ENCODE measurements at places on chromosomes 3 and 15.
A peak's percentile ranks its signal among the peaks of the same experiment; 100 is the strongest.

- no peak for DNase-seq
These were observed 26.5 kb downstream of the AVEN start for GRCh38 chr15:34012461-34013028.

DNA sequence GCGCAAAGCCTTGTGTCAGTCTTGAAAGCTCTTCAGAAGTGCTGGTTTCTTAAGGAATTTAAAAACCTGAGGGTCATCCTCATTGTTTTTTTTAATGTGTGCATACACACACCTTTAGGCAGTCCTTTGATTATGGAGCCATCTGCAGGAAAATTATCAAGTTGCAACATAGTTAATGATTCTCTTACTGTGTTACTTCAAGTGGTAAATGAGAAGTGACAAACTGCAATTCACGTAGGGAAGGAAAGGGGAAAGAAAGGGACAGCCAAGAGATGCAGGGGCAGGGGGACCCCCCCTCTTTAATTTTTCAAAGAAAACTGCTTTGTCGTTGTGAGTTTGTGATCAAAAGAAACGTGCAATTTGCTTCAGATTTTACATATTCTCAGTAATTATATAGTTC is 162.4 kb upstream of the CGNL1 start:
- DNase-seq, result peak; percentile 76

DNA sequence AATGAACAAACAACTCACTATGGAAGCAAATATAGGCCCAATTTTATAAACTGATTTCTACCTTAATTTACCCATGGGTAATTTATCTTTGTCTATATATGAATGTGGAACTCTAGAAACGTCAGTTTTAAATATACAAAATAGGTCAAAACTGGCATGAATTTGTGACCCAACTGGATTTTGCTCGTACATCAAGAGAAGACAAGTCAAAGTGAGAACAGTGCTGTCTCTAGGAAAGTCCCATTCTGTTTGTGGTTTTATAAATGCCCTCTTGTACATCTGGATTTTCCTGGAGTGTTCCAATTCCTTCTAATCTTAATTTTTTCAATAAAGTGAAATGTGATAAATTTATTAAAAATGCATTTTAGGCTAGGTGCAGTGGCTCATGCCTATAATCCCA is 50.2 kb upstream of the ABHD10 start:
- no peak for DNase-seq

GRCh38 chr15:68488290-68488689 is 56.3 kb upstream of the ITGA11 start:
- DNase-seq, result no peak

GRCh38 chr15:54250326-54250725 is 272.1 kb downstream of the UNC13C start:
- no peak for DNase-seq

DNA sequence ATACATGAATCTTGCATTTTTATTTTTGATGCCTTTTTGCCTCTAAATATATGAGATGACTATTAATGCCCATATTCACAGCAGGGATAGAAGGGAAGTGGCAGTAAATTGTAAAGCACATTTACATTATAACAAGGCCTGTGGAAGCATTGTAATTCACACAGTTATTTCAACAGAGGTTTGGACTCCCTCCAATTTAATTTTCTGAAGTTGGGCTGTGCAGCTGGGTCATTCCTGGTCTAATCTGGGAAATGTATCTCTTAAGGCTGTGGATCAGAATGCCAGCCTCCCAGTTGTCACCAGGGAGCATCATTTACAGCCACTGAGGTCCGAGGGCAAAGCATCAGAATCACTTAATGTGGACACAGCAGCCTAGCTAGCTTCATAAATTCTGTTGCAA is 434.5 kb downstream of the MFSD1 start:
- no peak for DNase-seq

DNA sequence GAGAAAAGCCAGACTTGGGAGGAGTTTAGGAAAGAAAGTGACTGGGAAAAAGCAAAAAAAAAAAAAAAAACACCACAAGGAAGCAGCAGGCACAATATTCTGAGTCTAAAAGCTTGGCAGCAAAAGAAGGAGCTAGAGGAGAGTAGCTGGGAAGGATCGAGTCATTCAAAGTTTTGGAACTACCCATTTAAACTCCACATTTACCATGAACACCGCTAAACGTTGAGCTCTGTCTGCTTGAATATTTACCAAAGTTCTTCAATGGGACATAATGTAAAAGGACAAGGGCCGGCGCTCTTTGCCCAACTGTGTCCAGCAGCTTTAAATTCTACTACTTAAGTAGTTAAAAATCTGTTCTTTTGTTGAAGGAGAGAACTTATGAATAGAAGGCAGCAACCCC is 481.9 kb downstream of the FOXP1 start:
- peak; percentile 57 for DNase-seq

DNA sequence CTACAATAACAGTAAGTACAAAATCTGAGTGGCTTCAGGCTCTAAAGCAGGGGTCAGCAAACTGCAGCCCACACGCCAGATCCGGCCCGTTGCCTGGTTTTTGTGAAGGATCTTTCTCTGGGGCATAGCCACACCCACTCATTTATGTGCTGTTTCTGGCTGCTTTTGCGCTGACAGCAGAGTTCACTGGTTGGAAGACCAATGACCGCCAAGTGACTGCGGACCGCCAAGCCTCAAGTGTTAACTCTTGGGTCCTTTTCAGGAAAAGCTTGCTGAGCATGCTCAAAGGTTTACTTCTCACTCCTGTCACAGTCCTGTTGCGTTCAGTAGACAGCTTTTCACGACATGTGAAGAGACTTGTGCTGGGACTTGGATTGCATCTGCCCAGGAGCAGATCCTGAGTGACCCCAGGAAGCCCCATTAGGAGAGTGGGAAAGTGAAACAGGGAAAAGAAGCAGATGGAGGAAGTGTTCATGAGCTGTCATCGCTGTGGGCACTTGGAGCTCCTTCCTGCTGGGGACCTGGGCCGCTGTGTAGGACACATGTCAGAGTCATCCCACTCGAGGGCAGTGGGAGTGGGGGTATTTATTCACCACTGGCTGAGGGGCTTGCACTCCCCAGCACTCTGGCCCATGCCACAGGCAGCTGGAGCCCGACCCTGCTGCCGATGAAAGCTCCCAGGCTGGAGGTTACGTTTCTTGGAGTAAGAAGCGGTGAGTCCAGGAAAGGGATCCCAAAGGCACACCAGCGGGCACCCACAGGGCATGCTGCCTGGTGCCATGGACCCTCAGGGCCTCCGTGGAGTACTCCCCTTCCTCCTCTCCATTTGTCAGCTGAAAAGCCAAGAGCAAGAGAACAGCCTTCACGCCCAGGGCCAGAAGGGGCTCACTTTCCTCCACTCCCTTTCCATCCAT is 249.1 kb downstream of the PLCL2 start:
- no peak for DNase-seq

DNA sequence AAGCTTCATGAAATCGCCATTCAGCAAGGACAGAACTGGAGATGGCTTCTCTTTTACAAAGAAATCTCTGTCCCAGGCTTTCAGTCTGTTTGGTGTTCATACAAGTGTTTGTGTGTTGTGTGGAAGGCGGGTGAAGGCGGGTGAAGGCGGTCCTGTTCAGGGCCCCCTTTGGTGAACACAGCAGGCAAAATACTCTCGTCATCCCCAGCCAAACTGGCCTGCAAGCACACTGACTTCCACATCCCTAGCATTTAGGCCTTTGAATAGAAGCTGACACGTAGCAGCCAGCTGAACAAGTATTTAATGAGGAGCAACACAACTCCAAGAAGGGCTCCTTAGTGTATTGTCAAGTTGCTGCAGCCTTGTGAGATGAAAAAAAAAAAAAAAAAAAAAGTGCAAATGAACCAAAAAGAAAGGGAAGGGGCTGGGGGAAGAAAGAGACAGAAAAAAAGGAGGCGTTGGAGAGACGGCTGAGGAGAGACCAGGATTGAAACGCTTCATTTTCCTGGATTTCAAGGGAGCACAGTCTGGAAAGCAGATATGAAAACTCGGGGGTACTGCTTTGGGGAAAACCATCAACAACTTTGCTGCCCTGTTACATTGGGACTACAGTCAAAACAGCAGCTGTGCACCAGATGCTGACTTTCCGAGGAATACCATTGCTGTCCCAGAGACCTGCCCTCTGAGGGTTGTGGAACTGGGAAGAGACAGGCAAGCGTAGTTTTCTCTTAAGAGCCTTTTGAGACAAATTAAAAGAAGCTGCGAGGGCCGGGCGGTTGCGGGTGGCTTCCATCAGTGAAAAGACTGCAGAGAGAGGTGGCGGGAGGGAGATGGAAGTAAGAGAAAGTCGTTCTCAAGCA is 74.6 kb downstream of the TGFBR2 start:
- peak; percentile 77 for DNase-seq

GRCh38 chr3:106794442-106794841 is 582.8 kb upstream of the CCDC54 start:
- DNase-seq, result no peak

DNA sequence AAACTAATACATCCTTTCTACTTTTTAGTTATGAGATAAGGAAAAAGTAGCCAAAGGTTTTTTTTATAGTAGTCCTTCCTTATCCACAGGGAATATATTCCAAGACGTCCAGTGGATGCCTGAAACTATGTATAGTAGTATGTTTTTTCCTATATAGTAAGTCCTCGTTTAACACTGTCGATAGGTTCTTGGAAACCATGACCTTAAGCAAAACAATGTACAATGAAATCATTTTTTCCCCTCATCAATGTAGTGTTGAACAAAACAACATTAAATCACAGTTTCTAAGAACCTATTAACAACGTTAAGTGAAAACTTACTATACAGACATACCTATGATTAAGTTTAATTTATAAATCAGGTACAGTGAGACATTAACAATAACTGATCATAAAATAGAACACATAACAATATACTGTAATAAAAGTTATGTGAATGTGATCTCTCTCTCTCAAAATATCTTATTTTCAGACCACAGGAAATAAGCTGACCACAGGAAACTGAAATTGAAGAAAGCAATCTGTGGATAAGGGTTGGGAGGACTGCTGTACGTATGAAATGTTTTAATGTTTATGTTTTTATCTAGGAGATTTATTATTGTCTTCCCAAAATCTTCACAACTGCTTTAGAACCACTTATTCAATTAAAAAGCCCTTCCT is 20.6 kb downstream of the COPS2 start:
- no peak for DNase-seq

GRCh38 chr3:131591394-131592014 is 88.7 kb upstream of the MRPL3 start:
- peak; percentile 18 for DNase-seq

DNA sequence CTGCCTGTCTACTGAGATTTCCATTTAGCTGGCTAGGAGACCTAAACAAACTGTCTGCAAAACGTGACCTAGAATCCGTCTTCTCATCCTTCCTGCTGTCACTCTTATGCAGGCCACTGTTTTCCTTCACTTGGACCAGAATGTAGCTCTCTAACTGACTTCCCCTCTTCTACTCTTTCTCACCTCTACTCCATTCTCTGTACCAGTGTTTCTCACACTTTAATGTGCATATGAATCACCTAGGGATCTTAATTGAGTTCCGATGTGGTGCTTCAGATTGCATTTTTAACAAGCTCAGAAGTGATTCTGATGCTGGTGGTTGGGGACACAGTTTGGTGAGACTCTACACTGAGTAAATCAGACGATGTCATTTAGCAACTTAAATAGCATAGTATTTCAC is 1.6 kb upstream of the GBE1 start:
- DNase-seq, result no peak

- DNase-seq, result no peak
These were observed 25.7 kb upstream of the GRAMD1C start for GRCh38 chr3:113812854-113813253.

DNA sequence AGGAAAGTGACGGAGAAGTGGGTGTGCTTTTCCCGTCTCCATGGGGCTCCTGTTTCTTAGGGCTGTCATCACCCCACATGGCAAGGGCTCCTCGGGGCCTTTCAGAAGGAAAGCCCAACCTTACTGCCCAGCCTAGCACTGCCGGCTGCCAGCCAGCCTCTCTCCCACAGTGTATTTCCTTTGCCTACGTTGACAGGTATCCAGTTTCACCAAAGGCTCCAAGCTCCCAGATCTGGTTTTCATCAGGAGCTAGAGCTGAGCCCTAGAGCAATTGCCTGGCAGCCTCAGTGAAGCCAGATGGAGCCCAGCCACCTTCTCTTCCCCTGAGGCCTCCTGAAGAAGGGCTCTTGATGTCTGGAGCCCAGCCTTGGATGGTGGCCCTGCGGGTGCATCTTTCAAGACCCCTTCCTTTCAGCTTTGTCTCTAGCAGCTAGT is 20.2 kb downstream of the CRABP1 start:
- DNase-seq, result peak; percentile 38

- no peak for DNase-seq
These were observed 81.9 kb downstream of the ANXA2 start for GRCh38 chr15:60315878-60316277.
